ENCODE measurements at places on chromosomes 7 and 10. TPM values are rescaled to one million over a fixed set of nuclear protein-coding genes. Genes with fewer than 3 reads are reported as not detected.

OR2A12 gene
- not detected for total RNA-seq

SLC26A4 gene
- total RNA-seq, result 1.3 TPM

ZNF804B gene
- not detected for total RNA-seq

IFIT1 gene
- 44.0 TPM for total RNA-seq

SLC39A12 gene
- total RNA-seq, result not detected
